ENCODE measurements at places on chromosomes 12 and 14.
A peak's percentile ranks its signal among the peaks of the same experiment; 100 is the strongest.

DNA sequence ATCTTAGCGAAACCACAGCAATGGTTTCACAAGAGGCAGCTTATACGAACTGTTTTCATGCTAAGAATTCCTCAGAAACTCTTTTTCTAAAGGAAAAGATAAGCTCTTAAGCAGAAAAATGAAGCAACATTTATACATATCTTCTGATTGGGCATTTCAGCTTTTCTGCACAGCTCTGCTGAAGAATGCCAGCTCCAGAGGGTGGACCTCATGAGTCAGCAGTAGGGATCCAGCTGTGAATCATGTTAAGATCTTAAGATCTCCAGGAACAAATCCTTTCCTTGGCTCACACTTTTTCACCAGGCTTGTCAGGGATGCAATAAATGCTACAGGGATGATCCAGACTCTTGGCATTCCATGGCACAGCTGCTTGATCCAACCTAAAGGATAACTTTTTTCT is 477.1 kb upstream of the CCDC196 start:
- peak; percentile 83 for DNase-seq

- DNase-seq: no peak
These were observed 25.4 kb upstream of the FAM177A1 start for GRCh38 chr14:35020713-35021112.

- DNase-seq: no peak
These were observed 974.2 kb upstream of the TMEM132C start for GRCh38 chr12:127292736-127293135.

- DNase-seq: no peak
These were observed 1908.1 kb upstream of the SEL1L start for GRCh38 chr14:83441801-83442200.

GRCh38 chr12:101838628-101839323 is 8.0 kb upstream of the GNPTAB start:
- no peak for DNase-seq

GRCh38 chr12:109666068-109666467 is 47.6 kb upstream of the FAM222A start:
- no peak for DNase-seq

- peak; percentile 47 for DNase-seq
These were observed 9.4 kb upstream of the KRT74 start for GRCh38 chr12:52582971-52583456.

- peak; percentile 79 for DNase-seq
These were observed 19.1 kb upstream of the ARMH4 start for GRCh38 chr14:58171090-58171489.

DNA sequence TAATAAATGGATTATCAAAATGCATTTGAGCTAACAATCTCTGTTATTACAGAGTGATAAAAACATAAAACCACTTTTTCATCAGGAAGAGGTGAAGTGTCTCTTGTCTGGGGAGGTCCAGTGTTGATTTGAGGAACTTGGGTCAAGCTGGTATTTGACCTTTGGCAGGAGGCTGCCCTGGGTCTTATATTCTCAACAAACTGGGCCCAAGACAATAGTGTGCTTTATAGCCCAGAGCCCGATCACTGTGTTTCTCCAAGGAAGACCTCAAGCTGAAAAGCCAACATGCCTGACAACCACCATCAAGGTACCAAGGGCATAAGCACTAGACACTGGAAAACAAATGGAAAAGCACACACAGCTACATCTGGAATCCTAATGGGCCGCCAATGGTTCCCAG is 137.0 kb downstream of the SLC25A21 start:
- DNase-seq: no peak

DNA sequence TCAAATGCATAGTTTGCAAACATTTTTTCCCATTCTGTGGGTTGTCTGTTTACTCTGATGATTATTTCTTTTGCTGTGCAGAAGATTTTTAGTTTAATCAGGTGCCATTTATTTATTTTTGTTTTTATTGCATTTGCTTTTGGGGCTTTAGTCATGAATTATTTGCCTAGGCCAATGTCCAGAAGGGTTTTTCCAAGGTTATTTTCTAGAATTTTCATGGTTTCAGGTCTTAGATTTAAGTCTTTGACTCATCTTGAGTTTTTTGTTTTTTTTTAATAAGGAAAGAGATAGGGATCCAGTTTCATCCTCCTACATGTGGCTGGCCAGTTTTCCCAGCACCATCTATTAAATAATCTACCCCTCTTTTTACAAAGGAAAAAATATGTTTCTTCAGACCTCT is 57.2 kb upstream of the TMEM260 start:
- DNase-seq: no peak

GRCh38 chr12:120010661-120011230 is 21.7 kb downstream of the BICDL1 start:
- no peak for DNase-seq

- DNase-seq: no peak
These were observed 40.3 kb upstream of the PCED1B start for GRCh38 chr12:47039079-47039478.

DNA sequence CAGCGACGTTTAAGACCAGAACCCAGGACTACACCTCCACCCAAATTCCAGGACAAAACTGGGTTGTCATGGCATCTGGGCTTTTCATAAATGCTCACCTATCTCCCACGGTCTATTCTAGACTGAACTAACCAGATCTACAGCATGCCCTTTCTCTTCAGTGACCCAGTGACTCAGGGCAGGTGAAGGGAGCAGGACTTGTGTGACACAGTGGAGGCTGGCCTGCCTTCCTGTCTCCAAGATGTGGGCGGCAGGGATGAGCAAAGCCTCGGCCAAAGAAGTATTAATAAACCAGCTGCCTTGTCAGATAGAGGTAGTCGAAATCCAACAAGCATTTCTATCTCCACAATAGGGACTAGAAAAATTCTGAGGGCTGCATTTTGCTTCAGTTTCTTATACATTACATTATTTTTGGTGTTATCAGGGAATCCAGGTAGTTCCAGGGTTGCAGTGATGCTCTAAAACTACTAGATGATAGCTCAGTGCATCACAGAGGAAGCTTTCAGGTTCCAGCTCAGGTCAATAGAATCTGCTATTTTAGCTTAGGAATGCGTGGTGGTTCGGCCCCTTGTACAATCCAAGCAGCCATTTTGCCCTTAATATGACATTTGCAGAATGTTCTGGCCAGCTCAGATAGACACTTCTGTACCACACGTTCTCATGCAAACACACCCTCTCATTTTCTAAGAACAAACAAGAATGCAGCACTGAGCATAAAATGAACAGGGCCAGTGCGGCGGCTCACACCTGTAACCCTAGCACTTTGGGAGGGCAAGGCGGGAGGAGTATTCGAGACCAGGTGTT is 4.2 kb upstream of the GLRX5 start:
- no peak for DNase-seq

DNA sequence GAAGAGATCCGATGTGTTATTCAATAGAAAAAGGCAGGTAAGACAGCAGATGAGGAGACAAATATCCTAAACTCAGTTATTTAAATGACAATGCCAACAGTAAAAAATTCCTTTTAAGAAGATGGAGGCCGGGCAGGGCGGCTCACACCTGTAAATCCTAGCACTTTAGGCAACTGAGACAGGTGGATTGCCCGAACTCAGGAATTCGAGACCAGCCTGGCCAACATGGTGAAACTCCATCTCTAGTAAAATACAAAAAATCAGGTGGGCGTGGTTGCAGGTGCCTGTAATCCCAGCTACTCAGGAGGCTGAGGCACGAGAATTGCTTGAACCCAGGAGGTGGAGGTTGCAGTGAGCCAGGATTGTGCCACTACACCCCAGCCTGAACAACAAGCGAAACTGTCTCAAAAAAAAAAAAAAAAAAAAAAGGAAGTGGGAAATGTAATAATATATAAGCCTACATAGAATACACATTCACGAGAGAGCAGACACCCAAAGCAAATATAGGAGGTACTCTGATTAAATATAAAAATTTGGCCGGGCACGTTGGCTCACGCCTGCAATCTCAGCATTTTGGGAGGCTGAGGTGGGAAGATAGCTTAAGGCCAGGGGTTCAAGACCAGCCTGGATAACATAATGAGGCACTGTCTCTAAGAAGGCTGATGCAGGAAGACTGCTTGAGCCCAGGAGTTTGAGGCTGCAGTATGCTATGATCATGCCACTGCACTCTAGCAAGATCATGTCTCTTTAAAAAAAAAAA is 19.0 kb downstream of the CORO1C start:
- no peak for DNase-seq

GRCh38 chr12:46373301-46374296 is 1.0 kb upstream of the SLC38A2 start:
- peak; percentile 72 for DNase-seq

DNA sequence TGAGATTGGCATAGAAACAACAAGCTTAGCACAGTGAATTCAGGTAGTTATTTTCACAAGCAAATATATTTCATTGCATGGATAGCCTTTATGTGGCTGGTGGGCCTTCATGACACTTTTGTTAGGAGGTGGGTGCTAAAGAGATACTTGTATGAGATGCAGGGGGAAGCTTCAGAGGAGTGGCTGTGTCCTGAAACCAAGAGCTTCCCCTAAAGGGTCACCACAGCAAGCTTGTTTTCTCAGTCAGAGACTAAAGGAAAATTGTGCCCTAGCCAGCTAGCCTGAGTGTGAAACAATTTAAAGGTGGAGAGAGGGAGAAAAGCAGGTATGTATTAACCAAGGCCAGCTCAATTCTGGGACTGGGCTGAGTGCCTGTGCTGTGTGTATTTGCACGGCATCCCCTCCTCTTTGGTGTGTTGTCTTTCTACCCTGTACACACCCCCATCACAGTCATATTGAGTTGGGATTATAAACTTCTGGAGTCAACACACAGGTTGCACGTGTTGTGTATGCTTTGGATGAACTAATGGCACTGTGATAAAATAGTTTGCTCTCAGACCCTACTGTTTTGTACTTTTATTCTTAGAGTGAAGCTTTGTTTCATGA is 79.2 kb downstream of the RASSF8 start:
- no peak for DNase-seq

DNA sequence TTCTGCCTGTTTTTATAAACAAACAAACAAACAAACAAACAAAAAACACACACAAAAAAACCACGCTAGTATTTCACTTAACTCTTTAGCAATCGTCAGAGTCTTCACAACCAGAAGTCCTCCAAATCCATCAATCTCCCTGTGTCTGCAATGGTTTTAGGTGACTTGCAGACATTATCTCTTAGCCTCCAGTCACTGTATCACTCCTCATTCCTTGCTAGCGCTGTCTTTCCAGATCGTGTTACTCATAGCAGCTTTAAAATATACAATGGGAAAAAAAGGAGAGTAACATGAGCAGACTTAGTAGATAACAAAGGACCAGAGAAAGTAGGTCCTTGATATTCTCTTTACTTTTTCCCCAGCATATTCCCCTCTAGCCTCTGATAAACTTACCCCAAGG is 15.5 kb upstream of the ETNK1 start:
- DNase-seq: no peak

- DNase-seq: peak; percentile 67
These were observed 170.7 kb upstream of the CDKN3 start for GRCh38 chr14:54226103-54226502.

DNA sequence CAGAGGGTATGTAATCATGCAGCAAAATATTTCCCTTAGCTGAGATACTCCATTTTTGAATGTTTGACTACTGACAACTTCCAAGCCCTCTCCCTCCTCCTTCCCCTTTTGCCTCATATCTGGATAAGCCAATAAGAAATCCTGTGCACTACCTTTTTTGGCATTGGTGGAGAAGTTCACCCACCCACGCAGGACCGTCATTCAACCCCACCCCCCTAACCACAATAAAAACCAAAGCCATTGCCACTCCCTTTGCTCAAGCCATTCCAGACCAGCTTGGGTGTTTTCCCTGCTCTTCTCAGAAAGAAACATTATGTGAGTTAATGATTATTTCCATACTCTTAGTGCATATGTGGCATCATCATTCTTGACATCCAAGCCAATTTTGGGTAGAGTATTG is 176.7 kb downstream of the PTPN11 start:
- no peak for DNase-seq

GRCh38 chr12:108677381-108677780 is 43.7 kb upstream of the SELPLG start:
- no peak for DNase-seq

DNA sequence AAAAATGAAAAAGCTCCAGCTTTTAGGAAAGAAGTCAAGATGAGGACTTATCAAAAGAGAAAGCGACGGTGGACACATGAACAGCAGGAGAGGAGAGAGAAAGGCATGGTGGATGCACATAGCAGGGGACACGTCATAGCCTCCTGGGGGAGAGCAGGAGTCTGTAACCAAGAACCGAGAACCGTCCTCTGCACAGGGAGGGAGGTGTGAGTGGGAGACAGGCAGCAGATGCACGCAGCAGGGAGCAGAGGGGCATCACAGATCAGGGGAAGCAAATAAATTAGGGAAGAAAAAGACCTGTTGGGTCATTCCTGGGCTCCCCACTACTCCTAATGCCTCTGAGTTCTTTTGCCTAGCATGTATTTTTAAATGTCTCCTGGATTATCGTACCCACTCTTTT is 138.1 kb upstream of the RMST start:
- no peak for DNase-seq

GRCh38 chr14:64444984-64445845 is 20.1 kb upstream of the AKAP5 start:
- DNase-seq: peak; percentile 83

- no peak for DNase-seq
These were observed 90.8 kb downstream of the SSPN start for GRCh38 chr12:26286186-26286585.

DNA sequence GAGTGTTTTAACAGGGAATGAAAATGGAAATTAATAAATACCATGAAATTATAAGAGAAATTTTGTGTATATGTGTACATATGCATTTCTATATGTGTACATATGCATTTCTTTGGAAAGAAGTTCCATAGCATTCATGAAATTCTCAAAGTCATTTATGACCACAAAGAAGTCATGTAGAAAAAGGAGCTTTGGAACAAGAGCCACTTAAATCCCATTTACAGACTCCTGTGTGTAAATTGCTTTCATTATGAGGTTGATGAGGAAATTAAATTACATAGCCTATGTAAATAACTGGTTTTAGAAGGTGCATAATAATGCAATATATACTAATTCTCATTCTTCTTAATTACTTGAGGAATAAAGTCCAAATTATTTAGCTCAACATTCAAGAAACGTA is 450.5 kb upstream of the SYT1 start:
- DNase-seq: no peak

DNA sequence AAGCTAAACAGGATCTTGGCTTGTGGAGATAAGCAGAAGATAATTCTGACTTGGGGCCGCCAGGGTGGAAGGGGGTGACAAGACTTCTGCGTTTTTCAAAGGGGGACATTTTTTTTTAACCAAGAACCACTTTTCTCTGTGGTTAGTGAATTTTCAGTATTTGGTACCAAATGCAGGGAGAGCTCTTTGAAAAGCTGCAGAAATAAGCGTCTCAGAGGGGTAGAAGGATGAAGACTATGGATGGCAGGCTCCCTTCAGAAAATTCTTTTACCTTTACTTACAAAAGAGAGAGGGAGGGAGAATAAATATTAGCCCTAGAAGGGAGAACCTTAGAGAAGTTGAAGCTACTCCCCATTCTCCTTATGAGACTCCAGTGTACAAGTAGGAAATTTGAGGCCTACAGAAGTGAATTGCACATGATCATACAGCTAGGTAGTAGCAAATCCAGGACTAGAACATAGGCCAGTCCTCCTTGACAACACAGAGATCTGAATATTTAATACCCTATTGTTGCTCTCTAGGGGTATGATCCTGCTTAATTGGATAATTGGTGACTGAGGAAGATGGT is 840 bp downstream of the MRPL52 start:
- DNase-seq: no peak
